ENCODE measurements at places on chromosomes 16 and 17. TPM values are rescaled to one million over a fixed set of nuclear protein-coding genes. Genes with fewer than 3 reads are reported as not detected.

GRCh38 chr16:84271866-84272265 is 22.8 kb upstream of the WFDC1 start:
- H3K4me1 ChIP-seq = peaks cover under 1% of the 10 kb centered on the region
- peaks cover 5% of the 10 kb centered on the region for H3K27me3 ChIP-seq
- DNase-seq = no peak
- no peaks in the 10 kb centered on the region for H3K36me3 ChIP-seq
- H3K27ac ChIP-seq = no peak overlapping the region

DNA sequence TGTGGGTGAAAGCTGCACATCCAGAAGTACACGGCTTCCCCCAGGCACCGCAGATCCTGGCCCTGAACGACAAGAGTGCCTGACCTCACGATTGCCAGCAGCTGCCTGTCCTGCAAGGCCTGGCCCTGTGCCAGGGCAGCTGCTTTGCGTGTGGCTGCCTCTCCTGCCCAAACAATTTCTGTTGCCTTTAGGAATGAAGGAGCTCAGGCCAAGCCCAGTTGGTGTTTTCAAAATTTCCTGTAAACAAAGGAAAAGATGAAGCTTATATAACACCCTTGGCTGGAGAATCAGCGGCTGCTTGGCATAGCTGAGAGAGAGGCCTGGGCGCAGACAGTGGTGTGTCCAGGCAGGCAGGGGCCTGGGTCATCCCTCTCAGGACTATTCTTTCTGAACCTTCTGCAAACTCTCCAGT is 11.7 kb upstream of the SLC47A2 start:
- H3K27me3 ChIP-seq = no peaks in the 10 kb centered on the region
- peak overlapping the region; percentile 8 for H3K27ac ChIP-seq
- H3K4me3 ChIP-seq = no peak overlapping the region
- peaks cover 14% of the 10 kb centered on the region for H3K4me1 ChIP-seq
- H3K36me3 ChIP-seq = no peaks in the 10 kb centered on the region

Gene NFATC2IP
- polyA plus RNA-seq = 58.8 TPM

GRCh38 chr16:1371054-1371978 is 19.6 kb downstream of the GNPTG start:
- no peak for DNase-seq
- no peak overlapping the region for H3K4me3 ChIP-seq
- peaks cover 41% of the 10 kb centered on the region for H3K36me3 ChIP-seq
- H3K27me3 ChIP-seq = no peaks in the 10 kb centered on the region
- no peak overlapping the region for H3K27ac ChIP-seq
- no peaks in the 10 kb centered on the region for H3K4me1 ChIP-seq

Gene RHBDF1
- polyA plus RNA-seq = 18.3 TPM

Gene C1QTNF8
- polyA plus RNA-seq = 0.03 TPM

- H3K27me3 ChIP-seq = no peaks in the 10 kb centered on the region
- no peaks in the 10 kb centered on the region for H3K4me1 ChIP-seq
- H3K27ac ChIP-seq = no peak overlapping the region
Observed at GRCh38 chr17:60827943-60828342, 150.3 kb downstream of the BCAS3 start.

DNA sequence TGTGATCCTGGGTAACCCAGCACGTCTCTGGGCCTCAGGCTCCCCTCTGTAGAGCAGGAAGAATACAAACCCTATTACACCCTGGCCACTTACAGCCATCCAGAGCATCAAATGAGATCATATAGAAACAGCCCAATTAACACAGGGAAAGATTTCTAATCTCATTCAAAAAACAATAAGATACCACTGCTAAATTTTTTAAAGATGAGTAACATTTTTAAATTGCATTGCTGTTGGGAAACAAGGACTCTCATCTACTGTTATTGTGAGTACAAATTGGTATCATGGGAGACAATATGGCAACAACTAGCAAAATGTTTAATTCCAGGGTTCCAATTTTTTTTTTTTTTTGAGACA is 41.1 kb downstream of the SRL start:
- H3K4me1 ChIP-seq = peaks cover 9% of the 10 kb centered on the region
- H3K27me3 ChIP-seq = no peaks in the 10 kb centered on the region
- no peak overlapping the region for H3K4me3 ChIP-seq
- no peaks in the 10 kb centered on the region for H3K36me3 ChIP-seq
- no peak overlapping the region for H3K27ac ChIP-seq

GRCh38 chr17:15264542-15264941 is 584 bp downstream of the PMP22 start:
- H3K27me3 ChIP-seq = peaks cover 2% of the 10 kb centered on the region
- H3K27ac ChIP-seq = no peak overlapping the region
- peak; percentile 37 for DNase-seq
- peak overlapping the region; percentile 0 for H3K4me3 ChIP-seq
- no peaks in the 10 kb centered on the region for H3K36me3 ChIP-seq

- no peak overlapping the region for H3K27ac ChIP-seq
- no peaks in the 10 kb centered on the region for H3K27me3 ChIP-seq
- H3K4me1 ChIP-seq = no peaks in the 10 kb centered on the region
- H3K36me3 ChIP-seq = no peaks in the 10 kb centered on the region
- no peak for DNase-seq
Observed at GRCh38 chr16:56310690-56311089, 114.7 kb downstream of the AMFR start.

Gene ZPBP2
- polyA plus RNA-seq = 0.03 TPM

Gene TMEM235
- 0.10 TPM for polyA plus RNA-seq
